ENCODE measurements at places on chromosomes 1 and 21.

DNA sequence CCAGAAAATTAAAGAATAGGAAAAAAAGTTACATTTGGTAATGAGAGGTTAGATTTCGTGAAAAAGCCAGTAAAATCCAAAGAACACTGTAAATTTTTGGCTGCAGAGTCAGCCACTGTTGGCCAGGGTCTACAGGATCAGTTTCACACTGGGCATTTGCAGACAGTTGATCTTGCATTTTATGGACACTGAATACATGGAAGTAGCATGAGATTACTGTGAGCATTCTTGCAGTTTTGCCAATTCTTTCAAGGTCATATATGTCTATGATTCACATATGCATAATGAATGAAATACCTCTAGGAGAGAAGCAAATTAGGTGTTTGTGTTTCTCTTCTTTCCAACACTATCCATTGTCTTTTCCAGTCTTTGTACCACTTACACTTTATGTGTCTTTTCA, 200.8 kb upstream of the DPYD start:
- DNase-seq: no peak

DNA sequence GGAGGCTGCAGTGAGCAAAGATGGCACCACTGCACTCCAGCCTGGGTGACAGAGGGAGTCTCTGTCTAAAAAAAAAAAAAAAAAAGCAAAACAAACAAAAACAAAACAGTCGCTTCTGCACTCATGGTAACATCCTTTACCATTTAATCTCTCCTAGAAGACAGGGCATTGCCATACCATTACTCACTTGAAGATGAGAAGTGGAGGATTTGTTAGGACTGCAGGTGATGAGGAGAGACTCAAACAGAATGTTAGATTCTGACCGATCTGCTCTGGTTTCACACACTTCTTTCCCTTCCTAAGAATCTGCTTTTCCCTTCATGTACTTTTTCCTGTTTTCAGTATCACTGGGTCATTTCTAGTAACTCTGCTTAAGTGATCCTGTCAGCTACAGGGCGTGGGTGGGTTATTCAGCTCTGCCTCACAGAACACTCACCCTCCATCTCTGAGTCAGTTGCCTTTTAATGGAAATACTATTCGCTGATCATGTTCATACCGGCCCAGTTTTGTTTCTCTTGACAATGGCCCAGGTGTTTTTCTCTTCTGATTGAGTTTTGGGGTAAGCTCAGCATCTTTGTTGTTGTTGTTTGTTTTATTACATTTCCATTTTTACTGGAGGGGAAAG, 148.0 kb upstream of the ERG start:
- DNase-seq: no peak

DNA sequence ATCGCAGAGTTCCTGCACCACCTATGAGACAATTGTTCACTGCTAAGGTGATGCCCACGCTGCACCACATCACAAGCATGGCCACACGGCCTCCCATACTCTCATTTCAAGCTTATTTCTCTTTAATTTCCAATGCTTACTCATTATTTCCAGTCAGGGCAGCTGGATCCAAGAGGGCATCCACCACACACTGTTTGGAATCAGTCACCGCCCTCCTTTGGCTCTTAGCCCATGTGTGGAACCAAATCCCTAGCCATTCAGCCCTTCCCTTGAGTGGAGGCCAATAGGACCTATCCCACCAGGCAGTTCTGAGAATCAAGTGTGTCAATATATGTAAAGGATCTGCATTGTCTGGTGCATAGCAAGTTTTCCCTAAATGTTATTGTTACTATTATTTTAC, 26.3 kb upstream of the PALMD start:
- DNase-seq: no peak

- DNase-seq: no peak
Observed at GRCh38 chr1:24981631-24982005, 51.5 kb upstream of the RUNX3 start.

- DNase-seq: no peak
Observed at GRCh38 chr1:27417713-27418112, 25.3 kb downstream of the GPR3 start.

GRCh38 chr1:37471345-37472231, 2.8 kb upstream of the ZC3H12A start:
- DNase-seq: no peak

GRCh38 chr1:212315907-212316306, 30.7 kb downstream of the PPP2R5A start:
- no peak for DNase-seq

DNA sequence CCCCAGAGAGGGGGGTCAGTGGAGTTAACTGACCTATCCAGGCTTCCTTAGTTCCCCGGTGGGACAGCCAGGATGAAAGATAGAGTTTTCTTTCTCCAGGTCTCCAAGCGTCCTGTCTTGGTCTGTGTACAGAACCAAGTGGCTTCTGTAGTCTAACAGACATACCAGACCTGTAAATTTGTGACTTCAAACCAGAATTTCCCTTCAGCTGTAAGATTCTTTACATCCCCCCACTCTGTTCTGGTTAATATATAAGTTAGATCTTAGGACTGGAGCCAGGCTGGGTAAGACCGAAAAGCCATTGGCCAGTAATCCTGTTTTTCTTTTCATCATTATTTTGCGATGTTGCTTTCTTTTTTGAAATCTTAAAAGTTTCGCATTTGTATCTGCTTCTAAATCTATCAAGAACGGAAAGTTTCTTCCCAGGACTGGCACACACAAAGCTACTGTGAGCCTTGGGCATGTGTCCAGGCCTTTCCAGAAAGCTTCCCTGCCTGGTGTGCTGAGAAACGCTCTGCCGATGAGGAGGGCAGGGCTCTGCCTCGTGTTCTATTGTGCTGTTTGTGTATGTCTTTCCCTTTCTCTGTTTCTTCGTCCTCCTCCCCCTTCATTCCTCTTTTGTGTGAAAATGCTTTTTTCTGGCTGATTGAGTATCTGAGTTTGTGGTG, 72.3 kb downstream of the RGL1 start:
- no peak for DNase-seq

DNA sequence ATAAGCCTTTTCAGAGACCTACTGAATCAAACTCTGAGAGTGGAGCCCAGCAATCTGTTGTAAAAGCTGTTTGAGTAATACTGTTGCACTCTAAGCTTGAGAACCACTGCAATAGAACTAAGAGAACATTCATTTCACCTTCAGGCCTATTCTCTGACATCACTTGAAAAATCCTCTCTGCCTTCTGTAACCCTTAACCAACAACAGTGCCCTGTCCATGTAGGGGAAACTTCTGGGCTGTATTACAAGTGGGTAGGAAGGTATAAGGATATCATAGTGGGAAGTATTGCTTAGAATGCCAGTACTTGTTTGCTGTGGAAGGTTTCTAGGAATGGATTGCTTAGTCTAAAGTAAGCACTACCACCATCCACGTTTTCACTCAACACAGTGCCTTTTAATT, 42.9 kb downstream of the SH3GLB1 start:
- no peak for DNase-seq

GRCh38 chr1:59333626-59334277, 36.9 kb downstream of the FGGY start:
- no peak for DNase-seq

DNA sequence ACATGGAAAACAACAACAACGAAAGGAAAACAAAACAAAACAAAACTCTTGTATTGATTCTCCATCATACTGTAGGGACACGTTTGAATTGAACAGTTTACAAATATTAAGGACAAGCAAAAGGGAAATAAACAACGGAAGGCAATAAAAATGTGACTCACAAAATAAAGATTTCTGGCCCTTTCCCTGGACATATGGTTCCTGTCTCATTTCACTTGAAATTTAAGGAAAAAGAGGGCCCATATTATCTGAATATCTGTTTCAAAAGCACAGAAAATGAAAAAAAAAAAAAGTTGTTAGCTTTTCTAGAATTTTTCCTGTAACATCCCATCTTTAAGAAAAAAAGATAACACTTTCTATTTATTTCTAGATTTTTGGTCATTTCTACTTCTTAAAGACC, 3.6 kb upstream of the PKN2 start:
- no peak for DNase-seq

GRCh38 chr1:161139766-161140165, 7.3 kb upstream of the DEDD start:
- DNase-seq: peak; percentile 67

DNA sequence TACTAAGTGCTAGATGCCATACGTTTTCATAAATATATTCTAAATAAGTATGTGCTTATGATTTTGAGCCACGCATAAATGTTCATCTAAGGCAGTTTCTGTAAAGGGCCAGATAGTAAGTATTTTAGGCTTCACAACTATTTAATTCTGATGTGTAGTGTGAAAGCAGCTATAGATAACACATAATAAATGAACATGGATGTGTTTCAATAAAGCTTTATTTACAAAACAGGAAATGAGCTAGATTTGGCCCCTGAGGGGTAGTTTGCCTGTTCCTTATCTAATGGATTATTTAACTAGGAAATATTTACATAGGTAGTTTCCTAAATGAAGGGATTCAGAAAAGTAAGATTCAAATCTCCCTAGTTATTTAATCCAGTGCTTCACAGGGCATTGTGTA, 557.6 kb upstream of the PKN2 start:
- no peak for DNase-seq

DNA sequence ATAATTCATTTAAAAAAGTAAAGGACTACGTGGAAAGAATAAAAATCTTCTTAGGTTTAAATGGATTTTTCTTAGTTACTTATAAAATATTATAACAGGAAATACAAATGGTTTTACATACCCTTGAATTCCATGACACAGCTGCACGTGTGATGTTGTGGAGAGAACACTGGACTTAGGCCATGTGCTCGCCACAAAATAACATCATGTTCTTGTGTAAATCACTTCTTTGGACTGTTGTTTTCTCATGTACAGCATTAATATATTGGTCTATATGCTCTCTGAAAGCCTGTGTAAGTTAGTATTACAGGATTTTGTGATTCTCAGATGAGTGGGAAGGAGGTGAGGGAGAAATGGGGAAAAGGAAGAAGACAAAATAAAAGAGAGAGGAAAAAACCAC, 228.2 kb downstream of the DNM3 start:
- no peak for DNase-seq

DNA sequence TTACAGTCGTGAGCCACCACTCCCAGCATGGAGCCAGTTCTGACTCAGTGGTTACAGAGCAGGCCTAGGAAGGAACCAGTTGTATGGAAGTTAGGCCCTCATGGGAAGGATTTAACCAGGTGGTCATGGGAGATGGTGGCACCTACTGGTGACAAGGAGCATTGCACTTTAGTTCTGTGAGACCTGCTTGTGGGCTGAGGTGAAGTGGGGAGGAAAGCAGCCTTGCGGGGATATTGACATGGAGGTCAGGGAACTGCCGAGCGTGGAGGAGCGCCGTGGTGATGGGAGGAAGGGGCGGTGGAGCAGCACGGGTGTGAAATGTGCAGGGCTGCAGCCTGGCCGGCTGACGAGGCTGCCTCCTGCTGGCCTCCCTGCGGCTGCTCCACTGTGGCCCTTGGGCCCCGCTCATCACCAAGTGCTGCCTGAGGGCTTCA, 100.4 kb downstream of the GALNT2 start:
- peak; percentile 72 for DNase-seq

DNA sequence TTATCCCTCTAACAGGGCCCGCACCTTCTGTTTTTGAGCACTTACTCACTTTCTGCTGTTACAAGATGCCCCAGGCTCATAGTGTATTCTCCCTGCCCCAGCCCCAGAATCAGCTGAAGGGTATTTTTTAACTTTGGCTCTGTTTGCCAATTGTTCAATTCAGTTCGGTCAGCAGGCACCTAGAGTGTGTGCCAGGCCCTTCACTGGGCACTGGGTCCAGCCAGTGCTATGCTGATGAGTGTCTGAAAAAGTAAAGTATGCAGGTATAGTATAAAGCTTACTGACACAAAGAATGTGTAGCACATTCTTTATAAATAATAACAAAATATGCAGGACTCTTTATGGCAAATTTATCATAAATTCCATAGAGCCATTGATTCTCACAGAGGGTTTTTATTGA, 35.0 kb downstream of the FHAD1 start:
- no peak for DNase-seq

- no peak for DNase-seq
Observed at GRCh38 chr1:2918441-2918840, 102.8 kb upstream of the ACTRT2 start.

- DNase-seq: no peak
Observed at GRCh38 chr21:31366825-31367224, 22.8 kb upstream of the TIAM1 start.

DNA sequence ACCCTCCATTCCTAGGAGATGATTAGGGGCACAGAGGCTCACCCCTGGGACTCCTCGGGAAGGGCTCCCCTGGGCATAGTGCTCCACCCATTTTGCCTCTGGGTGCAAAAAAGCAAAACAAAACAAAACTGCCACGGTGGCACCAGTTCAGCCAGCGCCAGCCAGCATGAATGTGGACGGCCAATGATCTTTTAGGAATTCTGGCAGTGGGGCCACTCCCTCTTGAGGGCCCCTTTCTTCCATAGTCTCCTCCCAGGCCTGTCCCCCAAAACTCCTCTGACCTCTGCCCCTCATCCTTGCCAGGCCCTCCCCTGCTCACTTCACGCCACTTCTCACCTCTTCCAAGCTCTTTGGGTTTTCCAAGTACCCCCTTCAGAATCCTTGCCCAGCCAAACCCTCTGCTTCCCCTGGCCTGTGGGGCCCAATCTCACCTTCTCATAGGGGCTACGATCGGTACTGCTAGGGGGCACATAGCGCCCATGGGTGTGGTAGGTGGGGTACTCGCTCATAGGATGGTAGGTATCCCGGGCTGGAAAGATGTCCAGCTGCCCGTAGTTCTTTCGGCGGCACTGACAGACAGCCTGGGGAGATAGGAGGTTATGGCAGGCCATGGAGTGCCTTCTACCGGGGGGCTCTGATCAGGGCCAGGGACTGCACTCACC, 13.3 kb downstream of the TRIM46 start:
- no peak for DNase-seq

DNA sequence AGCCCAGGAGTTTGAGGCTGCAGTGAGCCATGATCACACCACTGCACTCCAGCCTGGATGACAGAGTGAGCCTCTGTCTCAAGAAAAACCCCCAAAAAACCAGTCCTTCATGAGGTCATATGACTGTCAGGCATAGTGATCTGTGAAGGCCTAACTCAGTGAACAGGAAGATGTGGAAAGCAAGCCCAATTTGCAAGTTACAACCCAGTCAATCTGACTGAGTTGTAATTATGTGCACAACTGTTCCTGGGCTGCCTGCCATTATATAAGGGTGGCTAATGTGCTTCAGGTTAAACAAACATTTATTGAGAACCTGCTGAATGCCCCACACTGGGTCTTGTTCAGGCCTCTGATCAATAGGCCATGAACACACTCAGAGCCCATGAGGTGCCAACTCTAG, 38.2 kb upstream of the KIRREL1 start:
- no peak for DNase-seq

DNA sequence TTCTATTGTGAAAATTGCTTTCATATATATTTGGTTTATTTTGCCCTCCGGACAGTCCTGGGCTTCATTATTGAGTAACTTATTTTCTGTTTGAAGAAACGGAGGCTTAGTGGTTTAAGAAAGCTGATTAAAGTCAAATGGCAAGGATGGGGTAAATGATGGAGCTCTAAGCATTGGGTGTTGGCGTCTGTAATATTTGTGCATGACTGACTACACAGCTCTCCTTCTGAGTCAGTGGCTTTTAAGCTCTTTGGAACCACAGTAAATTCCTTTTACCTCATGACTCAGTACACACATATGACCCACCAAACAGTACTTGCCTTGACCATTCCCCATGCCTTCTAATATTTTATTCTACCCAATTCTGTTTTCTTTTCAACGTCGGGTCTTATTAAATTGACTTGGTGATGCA, 21.0 kb downstream of the B3GALT5 start:
- no peak for DNase-seq
